ENCODE measurements at places on chromosomes 11 and 22.
A peak's percentile ranks its signal among the peaks of the same experiment; 100 is the strongest.

- no peak for DNase-seq
Measured at GRCh38 chr11:86574493-86575207, 97.8 kb downstream of the ME3 start.

DNA sequence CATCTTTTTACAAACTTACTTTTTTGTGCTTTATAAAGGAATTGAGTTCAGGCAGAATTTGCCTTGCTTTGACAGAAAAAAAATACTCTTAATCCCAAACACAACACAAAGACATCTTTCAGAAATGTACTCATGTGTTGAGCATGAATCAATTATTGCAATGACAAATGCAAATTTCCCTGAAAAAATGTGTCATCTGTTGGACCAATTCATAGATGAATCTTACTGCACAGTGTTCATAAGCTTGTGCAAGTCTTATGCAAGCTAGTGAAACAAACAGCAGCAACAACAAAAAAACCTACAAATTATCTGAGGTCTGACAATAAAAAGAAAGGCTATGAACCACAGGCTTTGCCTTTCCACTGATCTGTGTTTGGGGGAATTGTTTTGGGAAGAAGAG is 42.3 kb upstream of the HTATIP2 start:
- DNase-seq: no peak

- DNase-seq: no peak
Measured at GRCh38 chr22:30891443-30891755, 77.2 kb downstream of the MORC2 start.

DNA sequence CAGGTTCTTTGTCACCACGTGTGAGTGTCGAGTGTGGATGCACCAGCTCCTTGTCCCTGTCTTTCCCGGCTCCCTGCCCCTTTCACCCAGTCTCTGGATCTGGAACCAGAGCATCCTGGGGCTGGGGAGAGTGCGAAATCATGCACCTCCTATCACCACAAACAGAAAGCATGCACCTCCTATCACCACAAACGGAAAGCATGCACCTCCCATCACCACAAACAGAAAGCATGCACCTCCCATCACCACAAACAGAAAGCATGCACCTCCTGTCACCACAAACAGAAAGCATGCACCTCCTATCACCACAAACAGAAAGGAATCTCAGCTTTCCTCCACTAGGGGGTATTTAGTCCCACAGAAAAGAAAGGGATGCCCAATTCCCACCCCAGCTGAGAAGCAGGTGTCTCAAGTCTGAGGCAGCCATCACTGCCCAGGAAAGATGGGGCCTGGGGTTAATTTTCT is 5.9 kb upstream of the GLB1L3 start:
- DNase-seq: no peak

DNA sequence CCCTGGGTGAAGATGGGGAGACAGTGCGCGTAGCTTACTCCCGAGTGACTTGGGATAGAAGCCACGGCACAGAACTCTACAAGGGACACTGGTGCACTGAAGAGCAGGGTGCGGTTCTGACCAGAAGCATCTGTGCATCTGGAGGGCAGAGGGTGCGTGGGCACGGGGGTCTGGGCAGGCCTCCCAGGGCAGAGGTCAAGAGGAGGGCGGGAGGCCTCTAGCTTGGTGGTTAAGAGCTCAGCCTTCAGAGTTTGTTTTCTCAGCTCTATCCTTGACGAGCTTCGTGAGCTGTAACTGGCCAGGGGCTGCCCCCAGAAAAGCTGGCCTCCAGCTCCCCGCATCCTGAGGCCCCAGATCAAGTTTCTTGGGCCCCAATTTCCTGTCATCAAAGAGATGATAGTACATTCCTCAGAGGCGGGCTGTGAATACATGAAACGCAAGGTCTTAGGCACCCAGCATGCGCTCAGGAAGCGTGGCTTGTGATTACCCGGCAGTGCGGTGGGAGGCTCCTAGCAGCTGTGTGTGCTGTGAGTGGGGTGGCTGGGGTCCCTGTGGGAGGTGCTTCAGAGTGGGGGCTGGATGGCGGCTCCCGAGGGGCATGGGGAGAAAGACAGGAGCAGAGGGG is 6.0 kb upstream of the BID start:
- DNase-seq: no peak

GRCh38 chr11:73193251-73194033 is 24.6 kb upstream of the P2RY2 start:
- no peak for DNase-seq

GRCh38 chr11:113587308-113587739 is 112.1 kb upstream of the DRD2 start:
- peak; percentile 45 for DNase-seq

DNA sequence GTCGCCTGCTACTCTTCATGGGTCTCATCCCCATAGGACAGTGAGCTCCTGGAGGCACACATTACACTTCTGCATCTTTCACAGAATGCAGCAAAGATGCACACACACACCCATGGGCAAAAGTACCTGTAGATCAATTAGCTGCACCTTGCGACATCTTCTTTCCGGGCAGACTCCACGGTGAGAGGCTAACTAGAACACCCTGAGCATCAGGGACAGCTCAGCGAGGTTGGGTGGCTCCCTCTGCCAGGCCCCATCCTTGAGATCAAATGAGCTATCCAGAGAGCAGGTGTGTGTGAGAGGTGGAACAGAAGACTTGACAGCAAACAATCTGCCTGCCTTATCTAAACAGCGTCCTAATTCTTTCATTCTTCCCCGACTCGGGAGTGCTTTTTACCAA is 96.1 kb upstream of the BID start:
- no peak for DNase-seq

GRCh38 chr22:44522526-44523170 is 24.6 kb upstream of the RTL6 start:
- DNase-seq: no peak

GRCh38 chr11:66967670-66968425 is 7.3 kb upstream of the C11orf86 start:
- DNase-seq: no peak

DNA sequence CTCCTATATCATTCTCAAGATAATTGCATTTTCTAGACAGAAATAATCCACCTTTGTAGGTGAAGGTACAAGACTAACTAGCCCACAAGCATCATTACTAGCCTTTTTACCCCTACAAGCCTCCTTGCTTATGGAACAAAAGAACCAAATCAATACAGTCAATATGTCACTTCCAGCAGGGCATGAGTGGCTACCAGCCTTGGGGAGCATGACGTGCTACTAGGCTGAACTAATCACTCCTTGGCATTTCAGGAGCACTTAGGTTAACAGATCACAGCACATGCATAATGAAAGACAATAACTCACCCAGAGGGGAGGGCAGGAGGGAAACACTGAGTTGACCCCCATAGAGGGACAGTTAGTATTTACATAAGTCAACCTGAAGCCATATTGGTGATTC is 2.7 kb downstream of the DRD2 start:
- no peak for DNase-seq

GRCh38 chr11:61972672-61973475 is 5.4 kb upstream of the FTH1 start:
- no peak for DNase-seq

- DNase-seq: no peak
Measured at GRCh38 chr22:42959576-42960509, 55.1 kb downstream of the PACSIN2 start.

GRCh38 chr22:47160141-47160541 is 397.7 kb downstream of the TBC1D22A start:
- no peak for DNase-seq

Data from stimulated activated CD4-positive, alpha-beta T cell treated with anti-CD3 and anti-CD28 coated beads, Interleukin-12 subunit alpha, Interleukin-12 subunit beta, amount 100 ng/mL, for 48 hours (primary cell).